CD8-positive, alpha-beta T cell (primary cell): ENCODE measurements at places on chromosomes 4 and X.

DNA sequence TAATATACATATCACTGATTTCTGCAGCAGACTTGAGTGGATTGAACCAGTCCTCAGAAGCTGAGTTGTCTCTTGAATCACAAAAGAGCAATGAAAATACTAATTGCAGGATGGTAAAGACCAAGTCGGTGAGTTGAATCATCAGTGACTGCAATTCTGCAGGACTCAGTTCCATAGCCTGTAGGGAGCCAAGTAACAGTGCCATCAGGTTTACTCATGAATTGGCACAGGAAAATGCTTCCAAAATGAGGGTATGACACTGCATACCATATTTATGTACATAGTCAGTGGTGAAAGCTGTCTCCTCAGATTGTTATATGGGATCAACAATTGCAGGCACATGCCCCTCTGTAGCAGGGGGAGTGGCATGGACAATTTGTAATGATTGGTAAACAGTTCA lies 192.8 kb downstream of the CCNG2 start:
- no peak for DNase-seq

DNA sequence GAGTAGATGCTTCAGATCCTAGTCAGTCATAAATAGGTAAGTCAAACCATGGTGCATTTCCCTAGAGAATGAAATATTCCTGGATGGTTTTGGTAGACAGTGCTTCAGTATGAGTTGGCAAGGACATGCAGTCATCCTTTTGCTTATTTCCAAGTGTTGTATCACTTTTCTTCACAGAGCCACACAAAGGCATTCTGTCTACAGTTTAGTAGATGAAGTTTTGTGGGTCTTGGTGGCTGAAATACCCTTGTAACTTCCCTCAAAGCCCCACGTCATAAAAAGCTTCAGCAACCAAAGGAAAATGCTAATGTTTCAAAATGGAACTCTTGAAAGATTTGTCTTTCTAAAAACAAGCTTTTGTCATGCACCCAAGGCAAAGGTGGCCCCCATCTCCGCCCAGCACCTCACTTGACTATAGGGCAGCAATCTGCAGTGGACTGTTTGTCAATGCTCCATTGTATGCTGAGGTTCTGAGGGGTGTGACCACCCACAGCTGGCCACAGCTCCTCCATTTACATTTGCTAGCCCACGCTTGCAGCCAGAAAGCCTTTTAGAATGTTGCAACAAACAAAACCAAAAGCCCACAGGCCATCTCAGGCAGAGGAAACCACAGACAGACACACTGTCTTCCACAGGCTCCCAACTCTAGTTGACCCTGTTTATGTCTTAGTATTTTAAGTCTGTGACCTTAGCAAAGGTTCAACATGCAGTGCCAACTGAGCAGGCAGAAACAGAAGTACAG lies 87.1 kb upstream of the FAM9C start:
- DNase-seq = no peak

DNA sequence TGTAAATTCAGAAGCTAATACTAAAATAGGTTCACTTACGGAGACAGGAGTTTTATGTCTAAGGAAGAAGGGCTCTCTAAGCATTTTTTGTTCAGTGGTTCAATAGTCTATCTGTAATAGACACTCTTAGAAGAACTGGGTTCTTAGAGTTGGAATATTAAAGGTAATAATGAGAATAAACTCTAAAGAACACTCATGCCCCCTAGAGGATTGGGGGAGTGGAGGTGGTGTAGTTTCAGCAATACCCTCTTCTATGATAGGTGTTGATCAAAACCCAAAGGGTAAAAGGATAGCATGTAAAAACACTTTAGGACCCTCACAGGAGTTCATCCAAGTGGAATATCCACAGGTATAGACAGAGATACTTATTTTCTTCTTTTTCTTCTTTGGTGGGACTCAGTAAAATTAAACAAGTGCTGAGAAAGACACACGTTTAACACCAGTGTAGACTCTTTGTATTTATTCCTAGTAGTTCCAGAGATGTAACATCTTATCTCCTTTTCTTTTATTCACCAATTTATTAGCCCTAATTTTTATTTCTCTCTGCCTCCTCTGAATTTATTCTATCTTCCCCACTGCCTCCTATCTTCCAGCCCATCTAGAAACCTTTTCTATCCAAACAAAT lies 25.7 kb upstream of the MND1 start:
- no peak for DNase-seq

GRCh38 chr4:33989820-33990443 lies 2254.4 kb downstream of the ARAP2 start:
- DNase-seq = no peak

DNA sequence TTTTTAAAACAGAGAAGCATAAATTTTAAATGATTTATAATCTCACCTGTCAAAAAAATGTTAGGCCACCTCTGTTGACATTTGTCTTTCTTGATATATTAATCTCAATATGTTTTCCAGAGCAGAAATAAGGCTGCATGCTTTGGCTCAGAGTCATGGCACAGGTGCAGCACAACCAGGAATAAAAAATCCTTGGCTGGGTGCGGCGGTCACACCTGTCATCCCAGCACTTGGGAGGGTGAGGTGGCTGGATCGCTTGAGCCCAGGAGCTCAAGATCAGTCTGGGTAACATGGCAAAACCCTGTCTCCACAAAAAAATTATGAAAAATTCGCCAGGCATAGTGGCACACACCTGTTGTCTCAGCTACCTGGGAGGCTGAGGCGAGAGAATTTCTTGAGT lies 18.1 kb downstream of the CPLX1 start:
- DNase-seq = no peak

DNA sequence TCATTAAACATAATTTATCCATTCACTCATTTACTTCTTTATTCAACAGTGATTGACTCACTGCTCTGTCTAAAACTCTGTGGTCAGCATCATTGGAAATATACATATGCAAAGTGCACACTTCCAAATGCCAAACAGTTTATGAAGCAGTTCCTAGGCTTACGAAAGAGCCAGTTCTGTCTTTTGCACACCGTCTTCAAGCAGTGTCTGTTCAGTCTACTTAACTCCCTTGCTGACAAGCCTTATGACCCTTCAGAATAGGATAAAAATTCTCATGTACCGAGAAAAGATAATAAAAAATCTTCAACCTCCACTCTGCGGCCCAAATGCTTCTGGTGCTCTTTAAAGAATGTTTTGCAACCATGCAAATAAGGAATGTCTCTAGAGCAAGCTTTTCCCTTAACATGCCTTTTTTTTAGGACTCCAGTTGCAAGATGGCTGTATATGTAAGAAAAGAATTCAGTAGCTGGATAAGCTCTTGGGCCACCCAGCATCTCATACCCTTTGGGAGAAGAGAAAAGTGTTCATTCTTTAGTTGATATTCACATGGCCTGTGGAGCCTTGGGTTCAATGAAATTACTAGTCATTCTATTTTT lies 1037.0 kb upstream of the SLIT2 start:
- DNase-seq = no peak

GRCh38 chr4:169756971-169757574 lies 671 bp downstream of the HPF1 start:
- DNase-seq = no peak

GRCh38 chrX:72576141-72576894 lies 3.7 kb upstream of the HDAC8 start:
- DNase-seq = no peak

DNA sequence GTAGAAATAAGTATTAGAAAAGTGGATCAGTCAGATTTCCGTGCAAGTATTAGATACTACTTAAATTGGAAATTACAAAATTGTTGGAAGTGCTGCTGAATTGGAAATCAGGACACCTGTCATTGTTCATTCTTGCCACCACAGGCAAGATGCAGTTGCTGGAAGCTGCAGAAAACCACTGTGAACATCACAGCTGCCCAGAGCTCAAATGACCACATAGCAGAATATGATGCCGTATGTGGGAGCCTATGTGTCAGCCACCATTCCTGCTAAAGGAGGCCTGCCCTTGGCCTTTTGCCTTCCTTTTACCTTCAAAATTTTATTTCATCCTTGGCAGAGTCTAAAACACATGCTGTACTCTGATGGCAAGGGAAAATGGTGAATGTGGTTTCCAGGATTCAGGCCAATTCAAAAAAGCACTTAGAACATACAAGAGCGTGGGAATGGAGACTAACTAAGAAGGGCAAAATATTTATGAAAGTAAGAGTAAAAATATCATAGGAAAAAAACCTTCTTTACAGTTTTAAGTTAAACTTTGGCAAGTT lies 1005.5 kb upstream of the GRID2 start:
- DNase-seq = no peak

GRCh38 chr4:126976850-126977632 lies 655.7 kb upstream of the INTU start:
- DNase-seq = no peak

DNA sequence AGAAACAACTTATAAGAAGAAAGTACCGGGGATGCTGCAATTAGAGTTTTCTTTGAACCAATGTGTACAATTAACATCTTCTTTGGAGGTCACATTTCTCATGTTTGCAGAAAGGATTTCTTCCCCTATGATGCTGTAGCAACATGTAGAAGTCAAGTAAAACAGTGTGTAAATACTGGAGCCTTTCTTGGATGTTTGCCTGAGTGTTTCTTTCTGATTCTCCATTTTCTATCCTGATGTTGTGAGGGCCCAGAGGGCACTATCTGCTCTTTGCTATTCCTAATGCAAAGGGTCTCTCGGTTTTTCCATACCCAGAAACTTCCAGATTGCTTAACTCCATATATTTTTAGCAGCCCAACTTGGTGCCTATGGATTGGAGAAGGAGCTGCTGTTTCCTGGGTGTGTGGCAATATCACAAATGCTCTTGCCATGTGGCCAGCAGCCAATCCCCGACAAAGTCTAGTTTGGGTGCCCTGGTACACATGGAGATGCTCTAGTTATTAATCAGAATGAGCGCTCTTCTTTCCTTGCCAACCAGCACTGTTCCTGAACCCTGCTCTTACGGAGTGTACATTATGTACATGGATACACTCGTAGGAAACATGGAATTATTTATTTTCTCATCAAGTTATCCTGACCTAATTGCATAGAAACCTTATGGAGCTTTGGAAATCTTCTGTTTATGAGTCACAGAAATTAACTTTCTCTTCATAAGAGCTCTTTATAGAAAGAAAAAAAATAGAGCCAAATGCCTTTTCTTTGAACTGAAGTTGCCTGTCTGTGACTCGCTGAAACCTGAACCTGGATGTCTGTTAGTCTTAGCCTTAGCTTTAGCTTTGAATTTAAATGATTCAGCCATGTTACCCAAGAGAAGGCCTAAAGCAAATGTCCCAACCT lies 67.0 kb upstream of the GPC4 start:
- no peak for DNase-seq

GRCh38 chr4:102569200-102569599 lies 68.0 kb downstream of the NFKB1 start:
- no peak for DNase-seq
